ENCODE measurements at places on chromosomes 3 and 15.
A peak's percentile ranks its signal among the peaks of the same experiment; 100 is the strongest.

GRCh38 chr3:5732081-5732480 is 544.6 kb downstream of the EDEM1 start:
- no peak for DNase-seq

GRCh38 chr3:183826448-183827250 is 1.3 kb upstream of the MAP6D1 start:
- no peak for DNase-seq

DNA sequence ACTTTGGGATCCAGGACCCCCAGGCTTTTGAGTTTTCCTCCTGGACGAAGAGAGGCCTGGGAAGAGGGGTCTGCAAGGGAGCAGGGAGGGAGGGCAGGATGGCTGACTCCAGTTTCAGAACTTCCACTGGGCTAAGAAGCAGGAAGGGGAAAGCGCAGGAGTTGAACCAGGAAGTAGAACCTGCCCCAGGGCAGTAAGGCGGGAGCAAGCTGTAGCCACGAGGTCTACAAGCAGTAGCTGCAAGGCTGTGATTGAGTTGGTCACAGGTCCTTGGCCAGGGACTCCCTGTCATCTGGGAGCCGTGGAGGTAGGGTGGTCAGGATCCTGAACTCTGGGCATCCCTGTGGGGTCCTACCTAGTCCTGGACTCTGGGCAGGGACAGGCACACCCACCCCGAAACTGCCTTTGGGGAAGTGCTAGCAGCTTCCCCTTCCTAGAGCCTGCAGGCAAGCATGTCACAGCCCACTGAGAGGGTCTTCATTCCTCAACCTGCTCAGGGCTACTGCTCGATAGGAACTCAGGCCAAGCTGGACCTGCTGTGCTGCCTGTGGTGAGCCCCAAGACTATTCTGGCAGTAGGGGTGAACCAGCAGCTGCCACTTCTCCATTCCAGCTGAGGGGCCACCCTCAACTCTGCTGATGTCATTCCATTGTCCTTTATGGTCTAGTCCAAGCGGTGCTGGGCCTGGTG is 5.8 kb upstream of the GNAI2 start:
- DNase-seq: no peak

DNA sequence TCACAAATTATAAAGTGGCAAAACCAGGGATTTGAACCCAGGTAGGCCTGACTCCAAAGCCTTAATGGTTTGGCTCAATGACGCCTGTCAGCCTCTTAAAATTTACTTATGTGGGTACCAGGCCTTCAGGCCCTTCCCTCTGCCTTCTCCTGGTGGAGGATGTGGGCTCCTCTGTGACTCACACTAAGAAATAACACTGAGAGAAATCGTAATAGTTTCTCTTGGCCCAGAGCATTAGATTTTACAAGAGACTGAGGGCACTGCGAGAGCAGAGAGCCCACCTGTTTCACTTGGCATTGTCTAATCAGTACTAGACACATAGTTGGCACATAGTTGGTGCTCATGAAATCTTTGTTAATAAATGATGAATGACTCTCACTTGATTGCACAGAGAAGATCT is 505.2 kb downstream of the SHQ1 start:
- DNase-seq: no peak

DNA sequence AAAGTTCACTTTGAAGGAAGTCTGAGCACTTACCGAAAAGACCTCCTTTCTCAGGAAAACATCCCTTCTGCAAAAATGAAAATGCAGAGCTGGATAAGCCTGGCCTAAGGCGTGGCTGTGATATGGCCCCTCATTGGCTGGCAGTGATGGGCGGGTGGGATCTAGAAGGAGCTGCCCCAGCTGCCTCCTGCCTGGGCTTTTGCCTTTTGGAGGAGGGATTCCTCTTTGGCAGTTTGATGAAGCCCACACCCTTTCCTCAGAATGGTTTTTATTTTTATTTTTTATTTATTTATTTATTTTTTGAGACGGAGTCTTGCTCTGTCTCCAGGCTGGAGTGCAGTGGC is 4.0 kb upstream of the DZIP1L start:
- no peak for DNase-seq

DNA sequence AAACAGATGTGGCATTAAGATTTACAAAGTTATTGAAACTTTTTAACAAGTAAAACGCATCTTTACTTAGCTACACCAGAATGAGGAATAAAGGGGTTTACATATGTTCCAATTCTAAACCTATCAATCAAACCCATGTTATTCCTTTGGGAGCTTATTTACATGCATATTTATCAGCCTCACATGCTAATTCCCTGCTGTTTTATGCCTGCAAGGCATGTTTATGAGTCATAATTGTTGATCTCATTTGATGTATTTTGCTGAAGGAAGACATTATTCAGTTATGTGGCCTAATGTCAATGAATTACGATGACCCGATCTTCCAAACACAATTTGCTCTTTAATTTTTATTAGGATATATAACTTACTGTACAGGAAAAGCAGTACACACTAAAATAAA is 272.9 kb downstream of the TBC1D5 start:
- peak; percentile 5 for DNase-seq

DNA sequence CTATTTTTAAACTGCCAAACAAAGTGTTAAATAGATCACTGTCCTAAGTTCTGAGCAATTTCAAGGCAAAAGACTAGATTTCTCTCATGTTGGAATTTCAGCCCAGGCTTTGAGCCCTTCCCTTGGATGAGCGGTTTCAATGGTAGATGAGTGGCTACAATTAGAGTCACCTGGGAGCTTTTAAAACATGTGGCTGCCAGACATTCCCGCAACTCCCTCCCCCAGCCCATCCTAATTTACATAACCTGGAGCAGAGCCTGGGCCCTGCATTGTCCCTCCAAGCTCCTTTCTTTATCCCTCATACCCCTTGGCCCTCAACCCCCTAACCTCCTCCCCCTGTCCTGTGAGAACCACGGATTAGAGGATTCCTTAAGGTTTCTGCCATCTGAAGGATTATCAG is 357.5 kb upstream of the UMPS start:
- DNase-seq: no peak

- no peak for DNase-seq
Observed at GRCh38 chr3:139032326-139033002, 11.7 kb upstream of the PRR23B start.

GRCh38 chr15:89139613-89140499 is 51.6 kb downstream of the ABHD2 start:
- no peak for DNase-seq

GRCh38 chr15:62083194-62084154 is 16.7 kb downstream of the C2CD4A start:
- DNase-seq: no peak

GRCh38 chr15:67977414-67978089 is 76.6 kb upstream of the PIAS1 start:
- no peak for DNase-seq

GRCh38 chr3:175526609-175527280 is 667.6 kb downstream of the NAALADL2 start:
- DNase-seq: no peak

- no peak for DNase-seq
Observed at GRCh38 chr15:43283526-43283925, 16.8 kb upstream of the TGM5 start.
